Type B pancreatic cell (in vitro differentiated cells): ENCODE measurements at places on chromosomes 7 and 10. TPM values are rescaled to one million over a fixed set of nuclear protein-coding genes. Genes with fewer than 3 reads are reported as not detected.
A peak's percentile ranks its signal among the peaks of the same experiment; 100 is the strongest.

DNA sequence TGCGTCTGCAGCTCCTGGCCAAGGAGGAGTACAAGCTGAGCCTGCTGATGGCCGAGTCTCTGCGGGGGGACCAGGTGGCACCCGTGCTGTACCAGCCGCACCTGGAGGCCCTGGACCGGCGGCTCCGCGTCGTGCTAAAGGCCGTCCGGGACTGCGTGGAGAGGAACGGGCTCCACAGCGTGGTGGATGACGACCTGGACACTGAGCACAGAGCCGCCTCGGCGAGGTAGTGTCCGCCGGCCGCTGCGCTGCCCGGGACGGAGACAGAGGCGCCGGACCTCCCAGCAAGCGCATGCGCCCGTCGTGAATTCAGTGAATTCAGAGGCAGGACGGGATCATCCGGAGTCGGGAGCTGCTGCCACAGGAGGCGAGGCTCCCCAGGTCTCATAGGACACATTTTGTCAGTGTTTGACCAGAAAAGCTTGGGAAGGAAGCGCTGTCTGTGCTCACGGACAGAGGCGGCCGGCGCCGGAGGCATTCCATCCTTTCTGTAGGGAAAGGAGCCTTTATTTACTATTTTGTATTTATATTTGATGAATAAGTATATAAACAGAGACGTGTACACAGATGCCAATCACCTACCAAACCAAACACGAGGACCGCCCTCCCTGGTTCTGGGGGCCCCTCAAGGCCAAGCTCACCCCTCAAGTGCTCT lies 30.1 kb upstream of the FOXL3 start:
- DNase-seq = no peak

DNA sequence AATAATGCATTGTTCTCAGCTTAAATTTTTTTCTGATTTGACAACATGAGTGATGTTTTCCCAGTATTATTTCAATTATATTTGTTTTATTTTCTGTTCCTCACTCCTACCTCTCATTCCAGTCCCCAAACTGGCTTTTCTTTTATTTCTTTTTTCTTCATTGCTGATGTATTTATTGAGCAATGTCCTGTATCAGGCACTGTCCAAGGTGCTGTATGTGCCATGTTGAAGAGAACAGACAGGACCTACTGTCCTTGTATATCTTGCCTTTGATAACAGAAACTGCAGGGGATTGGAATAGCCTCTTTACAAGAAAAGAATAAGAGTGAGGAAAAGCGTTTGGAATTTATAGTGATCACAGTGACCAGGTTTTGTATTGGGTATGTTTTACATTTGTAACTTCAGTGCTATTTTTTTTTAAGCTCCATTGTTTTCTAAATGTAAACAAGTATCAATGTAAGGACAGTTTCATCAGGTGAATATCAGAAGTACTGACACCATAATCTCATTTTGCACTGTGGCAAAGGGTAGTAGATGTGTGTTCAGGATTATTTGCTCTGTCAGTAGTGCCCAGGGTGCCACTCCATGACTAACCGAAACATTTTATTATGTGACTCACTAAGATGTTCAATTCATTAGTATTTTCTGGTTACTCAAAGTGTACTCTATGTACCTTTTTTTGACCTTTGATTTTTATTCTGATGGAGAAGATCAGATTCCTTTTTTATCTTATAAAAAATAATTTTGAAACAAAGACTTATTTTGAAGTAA lies 15.6 kb upstream of the CLDN12 start:
- no peak for DNase-seq

- DNase-seq = no peak
These were observed 41.2 kb upstream of the SDK1 start for GRCh38 chr7:3259711-3260400.

- DNase-seq = no peak
These were observed 1292.0 kb downstream of the XPNPEP1 start for GRCh38 chr10:108631332-108631731.

GRCh38 chr7:75988568-75989499 lies 5.6 kb downstream of the TMEM120A start:
- no peak for DNase-seq

- no peak for DNase-seq
These were observed 7.8 kb downstream of the LIPF start for GRCh38 chr10:88672041-88672440.

DNA sequence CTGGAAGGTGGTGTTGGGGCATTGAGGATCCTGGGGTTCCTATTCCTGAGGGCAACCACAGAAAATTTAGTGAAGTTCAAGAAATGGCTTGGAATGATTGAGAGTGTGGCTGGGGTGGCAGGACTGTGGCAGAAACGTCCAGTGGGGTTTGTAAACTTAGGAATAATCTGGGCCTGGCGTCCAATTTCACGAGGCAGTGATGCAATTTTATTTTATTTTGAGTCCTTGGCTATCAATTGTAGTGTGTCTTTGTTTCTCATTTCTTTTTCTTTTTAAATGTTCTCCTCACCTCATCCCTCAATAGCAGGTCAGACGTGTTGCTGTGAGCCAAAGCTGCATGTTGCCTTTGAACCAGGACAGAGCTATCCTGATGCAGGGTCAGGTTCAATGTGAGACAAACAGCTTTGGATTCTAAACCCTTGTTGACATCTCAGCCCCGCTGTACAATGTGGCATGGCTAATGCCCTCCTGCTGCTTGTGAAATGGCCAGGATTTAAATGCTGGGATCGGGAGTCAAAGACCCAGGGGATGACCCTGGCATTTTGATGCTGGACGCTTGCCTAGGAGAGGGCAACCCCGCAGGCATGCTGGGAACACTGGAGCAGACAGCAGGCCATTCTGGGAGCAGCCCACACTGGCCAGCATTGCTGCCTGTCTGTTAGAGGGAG lies 64.8 kb downstream of the RBM20 start:
- no peak for DNase-seq

GRCh38 chr10:101566333-101567164 lies 21.5 kb downstream of the POLL start:
- peak; percentile 68 for DNase-seq

- no peak for DNase-seq
These were observed 55.7 kb downstream of the DDC start for GRCh38 chr7:50509459-50509858.

DNA sequence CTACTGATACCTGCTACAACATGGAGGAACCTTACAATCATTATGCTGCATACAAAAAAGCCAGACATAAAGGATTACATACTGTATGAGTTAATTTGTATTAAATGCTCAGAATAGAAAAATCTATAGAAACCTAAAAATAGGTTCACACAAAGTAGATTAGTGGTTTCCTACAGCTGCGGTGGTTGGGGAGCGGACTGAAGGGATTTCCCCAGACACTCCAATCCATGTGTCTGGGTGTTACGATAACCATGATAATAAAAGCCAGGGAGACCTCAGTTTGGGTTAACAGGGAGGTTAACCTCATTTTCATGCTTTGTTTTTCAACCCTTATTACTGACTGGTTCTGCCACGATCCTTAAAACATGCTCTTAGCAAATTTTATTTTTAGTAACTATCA lies 355.9 kb downstream of the KCNMA1 start:
- DNase-seq = no peak

DNA sequence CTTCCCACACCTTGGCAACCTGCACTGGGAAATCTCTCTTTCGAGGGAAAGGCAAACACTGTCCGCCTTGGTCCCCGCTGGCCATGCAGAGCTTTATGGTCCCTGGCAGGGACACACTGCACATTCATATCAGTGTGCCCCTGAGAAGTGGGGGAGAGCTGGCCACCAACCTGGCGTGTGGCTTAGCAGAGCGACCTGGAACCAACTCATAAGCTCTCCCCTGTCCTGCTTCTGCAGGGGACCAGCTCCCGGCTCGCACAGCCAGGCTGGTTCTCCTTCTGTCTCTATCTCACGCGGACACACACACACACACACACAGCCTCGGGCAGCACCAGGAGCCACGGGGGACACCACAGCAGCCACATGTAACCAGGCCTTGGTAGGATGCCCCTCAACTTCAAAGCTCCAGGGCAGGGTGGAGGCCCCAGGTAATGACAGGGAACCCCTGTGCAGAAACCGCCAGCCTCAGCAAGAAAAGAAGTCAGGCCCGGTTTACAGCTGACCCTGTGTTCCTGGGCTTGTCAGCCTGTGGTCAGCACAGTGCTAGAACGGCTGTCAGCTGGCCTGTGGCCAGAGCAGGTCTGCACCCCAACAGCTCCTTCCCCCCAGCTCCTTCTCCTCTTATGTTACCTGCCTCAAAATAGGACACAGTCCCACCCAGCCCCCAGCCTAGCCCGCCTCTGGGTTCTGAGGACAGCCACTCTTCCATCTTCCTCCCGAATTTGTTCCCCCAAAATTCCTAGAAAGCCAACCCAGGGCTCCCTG lies 69.3 kb downstream of the OAT start:
- DNase-seq = no peak

DNA sequence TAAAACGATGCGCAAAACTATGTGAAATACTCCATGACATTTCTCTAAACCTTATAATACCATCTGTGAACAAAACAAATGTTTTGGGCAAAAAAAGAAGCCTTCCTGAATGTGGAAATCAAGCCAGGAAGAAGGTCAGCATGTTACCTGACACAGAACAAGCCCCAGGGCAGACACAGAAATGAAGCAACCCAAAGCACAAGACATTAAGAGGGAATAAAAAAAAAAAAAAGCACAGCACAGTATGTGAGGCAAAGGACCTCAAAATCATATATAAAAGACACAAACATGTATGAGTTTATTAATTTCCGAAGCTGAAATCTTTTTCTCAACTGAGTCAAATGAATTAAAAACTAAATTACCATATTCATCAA lies 161.8 kb downstream of the SKIDA1 start:
- DNase-seq = no peak

GRCh38 chr10:72105098-72105475 lies 16.7 kb upstream of the SPOCK2 start:
- no peak for DNase-seq

- no peak for DNase-seq
These were observed 400.7 kb upstream of the FOXK1 start for GRCh38 chr7:4281231-4281993.

GRCh38 chr7:25947669-25948516 lies 204.1 kb upstream of the NFE2L3 start:
- DNase-seq = no peak

DNA sequence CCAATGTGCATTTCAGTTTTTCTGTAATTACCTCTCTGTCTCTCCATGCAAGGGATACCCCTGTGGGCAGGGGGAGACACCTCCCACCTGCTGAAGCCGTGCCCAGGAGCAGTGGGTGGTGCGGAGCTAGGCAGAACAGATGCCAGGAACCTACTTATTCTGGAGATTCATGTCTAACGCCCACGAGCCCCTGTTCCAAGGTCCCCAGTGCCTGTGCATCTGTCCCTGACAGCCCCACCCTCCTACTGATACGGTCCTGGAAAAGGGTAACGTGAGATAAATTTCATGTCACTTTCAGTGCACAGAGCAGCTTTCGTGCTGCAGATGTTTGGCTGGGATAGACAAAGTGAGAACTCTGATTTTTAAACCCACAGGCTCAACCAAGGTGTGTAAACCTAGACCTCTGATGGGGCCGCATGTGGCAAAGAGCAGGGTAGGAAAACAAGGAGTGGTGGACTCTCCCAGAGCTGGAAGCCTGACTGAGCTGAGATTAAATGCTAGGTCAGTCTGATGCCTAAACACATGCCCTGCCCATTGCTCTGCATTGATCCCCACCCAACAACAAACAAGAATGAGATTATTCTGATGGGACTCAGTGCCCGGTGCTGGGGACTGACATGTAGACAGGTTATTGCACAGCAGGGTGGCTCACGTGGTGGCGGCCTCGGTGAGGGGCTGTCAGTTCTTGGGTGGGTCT lies 123.6 kb upstream of the GDF10 start:
- DNase-seq = no peak

- DNase-seq = no peak
These were observed 10.1 kb downstream of the NFKB2 start for GRCh38 chr10:102405632-102406031.

DNA sequence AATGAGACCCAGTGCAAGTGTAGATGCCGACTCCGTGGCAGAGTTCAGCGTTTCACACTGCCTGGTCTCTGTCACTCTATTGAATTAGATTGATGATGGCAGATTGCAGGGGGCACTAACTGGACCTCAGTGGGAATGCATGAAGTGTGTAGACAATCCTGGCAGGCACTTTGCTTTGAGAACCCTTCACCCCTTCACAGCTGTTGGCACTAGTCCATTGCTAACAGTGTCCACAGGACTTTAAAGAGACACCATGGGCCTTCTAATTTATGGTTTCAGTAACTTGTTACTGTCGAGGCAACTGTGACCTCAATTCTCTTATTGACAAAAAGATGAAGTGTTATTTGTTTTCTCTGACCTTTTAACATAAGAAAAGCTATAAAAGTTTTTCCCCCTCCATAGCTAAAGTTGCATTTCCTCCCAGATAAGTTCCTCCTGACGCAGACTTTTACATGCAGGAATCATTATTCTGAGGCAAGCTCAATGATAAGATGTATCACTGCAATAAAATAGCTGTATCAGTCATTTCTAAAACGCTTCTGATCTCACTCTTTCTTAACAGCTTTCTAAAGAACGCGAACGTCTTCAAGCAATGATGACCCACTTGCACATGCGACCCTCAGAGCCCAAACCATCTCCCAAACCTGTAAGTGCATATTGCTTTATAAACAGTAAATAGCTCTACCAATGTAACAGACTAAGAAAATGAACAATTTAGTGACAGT lies 238.9 kb downstream of the FOXP2 start:
- DNase-seq = no peak

DNA sequence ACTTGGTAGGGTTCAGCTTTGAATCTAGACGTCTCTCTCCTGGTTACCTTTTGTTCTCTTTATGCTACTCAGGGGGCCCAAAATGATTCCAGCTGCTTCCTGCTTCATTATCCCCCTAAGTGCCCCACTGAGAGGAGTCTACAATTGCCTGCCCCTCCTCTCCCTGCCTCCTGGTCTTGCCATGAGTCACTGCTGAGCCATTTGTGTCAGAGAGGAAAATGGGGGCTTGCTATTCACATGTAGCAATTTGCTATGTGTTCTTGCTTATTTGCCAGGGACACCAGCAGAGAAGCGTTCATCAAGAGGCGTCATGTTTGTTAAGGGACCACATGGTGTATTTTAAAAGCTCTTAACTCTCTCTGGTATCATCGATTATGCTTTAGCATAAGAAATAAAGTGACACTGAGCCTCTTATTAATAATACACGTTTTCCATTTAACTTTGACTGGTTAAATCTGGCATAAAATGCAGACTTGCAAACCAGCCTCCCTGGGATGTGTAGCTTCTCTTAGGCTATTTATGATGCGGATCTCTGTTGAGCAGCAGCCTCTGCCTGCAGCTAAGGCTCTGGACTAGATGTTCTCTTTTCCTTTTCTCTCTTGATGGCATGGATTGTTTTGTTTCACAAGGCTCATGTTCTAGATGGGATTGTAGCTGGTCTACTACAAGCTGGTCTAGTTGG lies 239.3 kb downstream of the AUTS2 start:
- DNase-seq = no peak

- no peak for DNase-seq
These were observed 20.3 kb downstream of the ACSM6 start for GRCh38 chr10:95214369-95214768.

- no peak for DNase-seq
These were observed 124.5 kb upstream of the GDF10 start for GRCh38 chr10:47175181-47176123.

- DNase-seq = no peak
These were observed 806 bp upstream of the VIPR2 start for GRCh38 chr7:159145490-159145855.

GRCh38 chr10:7040681-7041080 lies 370.2 kb downstream of the SFMBT2 start:
- DNase-seq = no peak

The TBX20 gene
- 0.46 and 0.48 TPM in 2 replicates for total RNA-seq

The EN2 gene
- 0.07 and 0.94 TPM in 2 replicates for total RNA-seq

The ATOH7 gene
- 0.31 and 0.60 TPM in 2 replicates for total RNA-seq

The ANKRD61 gene
- 0.31 TPM in 1 of 2 replicates, not detected in the other for total RNA-seq

The EVX1 gene
- 0.41 and 0.71 TPM in 2 replicates for total RNA-seq

The C7orf57 gene
- total RNA-seq = 0.36 and 1.5 TPM in 2 replicates

The ASZ1 gene
- not detected in 2 replicates for total RNA-seq
